Placental pericyte (primary cell): ENCODE measurements at places on chromosomes 1 and 21. TPM values are rescaled to one million over a fixed set of nuclear protein-coding genes. Genes with fewer than 3 reads are reported as not detected.

Gene OVAAL
- not detected in 2 replicates for total RNA-seq

Gene MRAP
- 0.66 TPM in 1 of 2 replicates, not detected in the other for total RNA-seq

Gene MACF1
- total RNA-seq, result 523 and 547 TPM in 2 replicates

Gene CBR1
- 70.9 and 78.1 TPM in 2 replicates for total RNA-seq

Gene UBASH3A
- not detected in 2 replicates for total RNA-seq

Gene WDR64
- not detected in 2 replicates for total RNA-seq

Gene ATP8B2
- 171 and 205 TPM in 2 replicates for total RNA-seq

Gene WLS
- 107 and 282 TPM in 2 replicates for total RNA-seq

Gene TMEM82
- total RNA-seq, result not detected in 2 replicates

Gene SLC9C2
- under 0.01 TPM in 1 of 2 replicates, not detected in the other for total RNA-seq

Gene PMF1
- total RNA-seq, result 36.5 and 39.2 TPM in 2 replicates

Gene KPRP
- total RNA-seq, result not detected in 2 replicates

Gene ETS2
- 66.1 and 69.8 TPM in 2 replicates for total RNA-seq

Gene FOXD2
- total RNA-seq, result 0.14 TPM in 1 of 2 replicates, not detected in the other

Gene S100A2
- total RNA-seq, result 1.1 and 2.1 TPM in 2 replicates

Gene ADORA3
- 0.43 TPM in 1 of 2 replicates, not detected in the other for total RNA-seq

Gene PTAFR
- 0.14 and 0.22 TPM in 2 replicates for total RNA-seq

Gene DENND4B
- total RNA-seq, result 26.9 and 28.2 TPM in 2 replicates

Gene SYCP1
- not detected in 2 replicates for total RNA-seq

Gene PROK1
- not detected in 2 replicates for total RNA-seq

Gene TNFAIP8L2
- total RNA-seq, result not detected in 2 replicates

Gene IFNLR1
- total RNA-seq, result not detected in 2 replicates

Gene ITLN2
- total RNA-seq, result not detected in 2 replicates

Gene GADD45A
- 35.9 and 110 TPM in 2 replicates for total RNA-seq

Gene KRTAP10-2
- total RNA-seq, result not detected in 2 replicates

Gene ZNF687
- 16.8 and 16.9 TPM in 2 replicates for total RNA-seq
